ENCODE measurements at places on chromosomes 12 and 14.

GRCh38 chr12:122983789-122984515, 3.5 kb downstream of the ARL6IP4 start:
- no peak for DNase-seq

GRCh38 chr14:55309761-55310365, 38.6 kb downstream of the FBXO34 start:
- no peak for DNase-seq

DNA sequence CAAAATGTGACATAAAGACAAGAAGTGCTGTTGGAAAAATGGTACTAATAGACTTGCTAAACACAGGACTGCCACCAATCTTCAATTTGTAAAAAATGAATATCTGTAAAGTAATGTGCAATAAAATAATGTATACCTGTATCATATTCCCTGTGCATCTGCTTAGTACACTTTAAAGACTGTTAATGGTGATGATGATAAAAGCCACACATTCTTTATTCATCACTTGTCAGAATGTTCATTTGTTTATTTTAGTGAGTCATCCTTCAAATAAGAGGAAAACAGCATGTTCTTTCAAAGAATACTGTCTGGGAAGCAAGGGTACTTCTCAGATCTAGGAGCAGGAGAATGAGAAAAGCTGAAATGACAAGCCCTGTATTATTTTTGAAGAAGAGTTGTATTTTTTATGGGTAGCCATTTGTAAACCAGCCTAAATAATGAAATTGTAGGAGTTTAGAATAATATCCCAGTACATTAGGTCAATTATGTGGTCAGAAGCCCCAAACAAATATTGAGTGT, 78.3 kb upstream of the PSMA6 start:
- DNase-seq: no peak

GRCh38 chr12:107929436-107929835, 154.9 kb downstream of the ASCL4 start:
- DNase-seq: no peak

DNA sequence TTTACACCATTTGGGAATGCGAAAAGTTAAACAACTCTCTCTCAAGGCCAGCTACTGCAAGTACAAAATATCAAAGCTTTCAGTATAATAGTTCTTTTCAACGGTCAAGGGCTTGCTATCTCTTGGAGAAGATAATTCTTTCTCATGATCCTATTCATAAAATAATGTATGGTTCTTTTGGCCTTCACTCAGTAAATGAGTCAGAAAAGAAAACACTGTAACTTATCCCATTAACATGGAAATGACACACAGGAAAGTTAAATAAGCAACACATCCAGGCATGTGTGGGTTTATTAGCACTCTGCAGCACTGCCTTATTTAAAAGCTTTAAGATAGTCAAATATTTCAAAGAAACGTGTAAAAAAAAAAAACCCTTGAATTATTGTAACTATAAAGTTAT, 36.9 kb downstream of the ZFC3H1 start:
- no peak for DNase-seq

- DNase-seq: no peak
Measured at GRCh38 chr14:103502877-103503276, 19.8 kb downstream of the CKB start.

DNA sequence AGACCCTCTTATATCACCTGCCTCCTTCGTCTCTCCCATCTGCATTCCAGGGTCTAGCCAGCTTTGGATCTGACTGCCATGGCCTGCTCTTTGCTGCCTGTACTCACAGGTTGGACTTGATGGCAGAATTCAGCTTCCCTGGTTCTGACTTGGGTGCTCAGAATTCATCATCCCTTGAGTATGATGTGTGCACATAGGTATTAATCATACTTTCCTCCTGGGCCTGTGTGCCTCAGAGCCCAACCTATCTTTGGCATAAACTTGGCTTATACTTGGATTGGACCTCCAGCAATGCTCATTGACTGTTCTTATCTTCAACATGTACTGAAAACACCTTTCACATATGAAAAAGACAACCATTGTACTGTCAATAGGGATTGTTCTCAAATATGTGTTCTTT, 70.7 kb upstream of the LMNTD1 start:
- no peak for DNase-seq

DNA sequence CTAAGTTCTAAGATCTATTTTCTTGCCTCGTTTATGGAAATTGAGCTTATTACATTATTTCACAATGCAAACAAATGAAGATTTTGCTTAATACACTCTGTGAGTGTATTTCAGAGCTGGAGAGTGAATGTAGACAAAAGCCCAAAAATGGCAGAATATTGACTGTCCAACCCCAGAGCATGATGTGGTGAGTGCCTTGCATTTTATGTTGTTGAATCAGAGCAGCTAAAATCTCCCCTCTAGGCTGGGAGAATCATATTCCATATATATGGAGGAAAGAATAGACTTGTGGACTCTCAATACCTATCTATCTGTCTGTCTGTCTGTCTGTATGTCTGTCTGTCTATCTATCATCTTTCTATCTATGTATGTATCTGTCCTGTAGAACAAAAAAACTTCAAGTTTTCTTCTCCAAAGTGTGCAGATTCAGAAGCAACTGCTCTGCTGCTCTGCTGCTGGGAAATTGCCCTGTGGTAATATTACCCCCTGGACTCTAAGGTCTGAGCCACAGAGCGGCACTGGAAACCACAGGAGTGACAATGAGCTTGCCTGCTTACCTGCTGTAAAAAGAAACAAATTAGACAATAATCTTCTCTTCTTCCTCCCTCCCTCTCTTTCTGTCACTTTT, 209.4 kb upstream of the PRICKLE1 start:
- no peak for DNase-seq

GRCh38 chr12:29726321-29726692, 57.4 kb downstream of the TMTC1 start:
- no peak for DNase-seq

DNA sequence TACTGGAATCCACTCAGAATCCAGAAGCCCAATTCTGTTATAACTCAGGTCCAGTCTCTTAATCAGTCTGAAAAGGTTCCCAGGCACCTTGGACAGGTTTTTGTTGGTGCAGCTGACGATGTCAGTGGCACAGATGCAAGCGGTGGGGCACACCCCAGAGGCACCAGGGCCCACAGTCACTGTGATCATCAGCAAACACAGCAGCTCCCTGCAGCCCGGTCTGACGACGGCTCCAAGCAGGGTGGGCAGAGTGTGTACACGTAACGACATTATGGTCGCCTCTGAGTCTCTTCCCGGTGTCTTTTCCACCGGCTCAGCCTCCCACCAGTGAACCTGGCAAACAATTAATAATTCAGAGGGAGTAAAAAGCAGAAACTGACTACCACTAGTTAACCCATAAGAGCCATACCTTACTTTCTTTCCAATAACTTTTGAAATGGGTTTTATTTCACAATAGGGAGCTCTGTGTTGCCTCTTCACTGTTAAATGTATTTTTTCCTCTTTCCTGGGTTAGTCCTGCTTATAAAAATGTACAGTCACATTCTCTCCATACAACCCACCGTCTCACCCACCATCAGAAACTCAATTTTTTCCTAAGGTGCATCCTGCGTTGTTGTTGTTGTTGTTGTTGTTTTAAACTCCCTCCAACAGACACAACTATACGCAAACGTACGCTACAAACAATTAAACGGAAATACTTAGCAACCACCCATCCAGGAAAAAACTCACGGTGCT, 521 bp upstream of the PCED1B start:
- DNase-seq: no peak

- DNase-seq: peak; percentile 60
Measured at GRCh38 chr12:45789025-45789424, 59.5 kb downstream of the ARID2 start.

GRCh38 chr12:63777340-63777739, 2.4 kb upstream of the RXYLT1 start:
- no peak for DNase-seq

DNA sequence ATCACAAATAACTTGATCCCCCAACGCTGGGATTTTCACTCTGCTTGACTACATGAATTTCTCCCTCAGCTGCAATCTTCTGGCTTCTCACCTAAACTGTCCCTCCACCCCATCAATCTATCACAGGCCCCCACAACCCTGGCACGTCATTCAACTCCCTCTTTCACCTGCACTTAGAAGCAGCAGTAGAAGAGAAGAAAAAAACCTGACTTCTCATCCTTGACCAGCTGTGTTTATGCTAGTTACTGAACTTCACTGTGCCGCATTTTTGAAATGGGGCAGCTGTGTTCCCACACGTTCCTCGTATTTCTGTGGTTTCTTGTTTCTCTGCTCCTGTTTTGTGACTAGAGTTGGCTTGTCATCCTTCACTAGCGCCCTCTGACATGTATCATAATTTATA, 35.0 kb downstream of the ITPR2 start:
- DNase-seq: no peak

GRCh38 chr12:124683152-124684124, 116.0 kb upstream of the NCOR2 start:
- no peak for DNase-seq

- DNase-seq: no peak
Measured at GRCh38 chr12:111057701-111058425, 137.5 kb upstream of the MYL2 start.

DNA sequence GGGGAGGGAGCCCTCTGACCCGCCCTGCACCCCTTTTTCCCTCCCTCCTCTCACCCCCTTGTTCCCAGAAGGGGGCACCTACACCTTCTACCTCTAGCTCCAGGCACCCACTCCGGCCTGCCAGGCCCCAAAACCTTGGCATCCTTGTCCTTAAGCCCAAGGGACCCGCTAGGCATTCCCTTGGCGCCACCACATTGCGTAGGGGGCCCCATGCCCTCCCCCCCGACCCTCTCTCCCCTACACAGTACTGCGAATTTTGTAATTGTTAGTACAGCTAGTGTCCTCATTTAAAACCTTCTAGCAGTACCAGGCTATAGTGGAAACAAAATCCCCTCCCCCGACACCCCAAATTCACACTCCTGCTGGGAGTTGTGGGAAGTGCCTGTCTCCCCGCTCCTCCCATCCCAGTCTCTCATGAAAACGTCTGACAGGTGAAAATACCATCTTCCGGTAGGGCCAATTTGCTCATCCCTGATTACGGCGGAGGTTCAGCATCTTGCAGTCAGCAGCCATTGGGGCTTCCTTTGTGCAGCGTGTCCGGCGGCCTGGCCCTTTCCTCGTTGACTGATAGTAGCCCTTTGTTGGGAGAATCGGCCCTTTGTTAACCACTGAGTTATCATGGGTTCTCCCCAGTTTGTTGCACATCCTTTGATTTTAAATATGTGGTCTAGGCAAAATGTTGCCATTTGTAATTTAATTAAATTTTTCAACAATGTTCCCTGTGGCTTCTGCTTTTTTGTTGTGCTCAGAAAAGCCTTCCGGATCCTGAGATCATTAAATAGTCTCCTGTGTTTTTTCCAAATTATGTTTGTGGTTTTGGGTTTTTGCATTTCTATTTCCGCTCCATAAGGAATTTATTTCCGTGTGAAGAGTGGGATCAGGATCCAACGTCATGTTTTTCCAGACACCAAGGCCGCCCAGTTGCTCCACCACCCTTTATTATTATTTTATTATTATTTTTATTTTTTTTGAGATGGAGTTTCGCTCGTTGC, 7.9 kb upstream of the CEP170B start:
- no peak for DNase-seq

GRCh38 chr14:46344327-46344937, 307.1 kb downstream of the RPL10L start:
- no peak for DNase-seq

- no peak for DNase-seq
Measured at GRCh38 chr12:121513464-121514183, 67.2 kb downstream of the KDM2B start.

GRCh38 chr12:96326628-96327227, 73.5 kb downstream of the CDK17 start:
- DNase-seq: no peak

DNA sequence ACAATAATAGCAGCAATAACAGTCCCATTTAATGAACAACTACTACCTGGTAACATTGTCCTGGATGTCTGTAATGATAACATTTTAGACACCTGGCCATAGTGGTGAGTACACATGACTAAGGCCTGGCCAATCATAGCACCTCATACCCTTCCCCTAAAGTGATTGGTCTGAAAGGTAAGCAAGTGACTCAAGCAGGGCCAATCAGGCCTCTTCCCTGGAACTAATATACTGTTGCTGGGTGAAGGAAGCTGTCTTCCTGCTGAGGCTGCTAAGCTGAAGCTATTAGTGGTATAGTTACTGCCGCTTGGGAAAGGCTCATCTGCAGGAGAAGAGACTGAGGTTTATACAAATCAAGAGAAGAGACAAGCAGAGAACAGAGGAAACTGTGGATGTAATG, 18.7 kb upstream of the NOS1 start:
- no peak for DNase-seq

Measured in fibroblast of the conjunctiva (primary cell).